Bronchial epithelial cell (primary cell): ENCODE measurements at places on chromosomes 7 and 10.

DNA sequence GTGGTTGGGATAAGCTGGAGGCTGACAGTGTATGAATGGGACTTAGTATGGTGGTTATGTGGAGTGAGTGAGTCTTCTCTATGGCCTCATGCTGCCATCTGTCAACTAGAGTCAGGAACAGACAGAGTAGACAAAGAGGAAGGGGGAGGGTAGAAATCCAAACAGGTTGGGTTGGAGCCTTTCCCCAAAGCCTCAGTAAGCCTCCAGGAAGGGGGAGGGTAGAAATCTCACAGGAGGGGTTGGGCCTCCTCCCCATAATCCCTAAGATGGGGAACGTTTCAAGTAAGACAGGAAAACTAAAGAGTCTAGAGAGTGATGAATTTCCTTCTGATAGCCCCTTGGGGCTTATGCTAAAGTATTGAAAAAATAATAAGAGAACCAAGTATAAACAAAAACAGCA, 2.0 kb upstream of the AKR1B15 start:
- DNase-seq = peak; percentile 55

DNA sequence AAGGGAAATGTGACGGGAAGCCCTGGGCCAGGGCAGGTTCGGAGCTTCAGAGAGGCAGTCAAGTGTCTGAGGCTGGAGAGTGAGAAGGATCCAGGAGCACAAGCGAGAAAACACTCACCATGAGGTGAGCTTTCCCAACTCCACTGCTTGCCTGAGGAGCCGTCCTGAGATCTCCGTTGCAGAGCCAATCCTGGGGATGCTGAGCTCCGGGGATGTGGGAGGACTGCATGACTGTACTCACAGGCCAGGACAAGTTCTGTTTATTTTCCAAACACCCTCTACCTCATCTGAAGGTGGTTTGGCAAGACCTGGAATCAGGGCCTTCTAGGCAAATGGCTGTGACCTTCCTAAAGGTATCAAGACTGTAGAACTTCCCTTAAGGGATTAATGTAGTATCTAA, 38.7 kb downstream of the GLI3 start:
- peak; percentile 99 for DNase-seq

GRCh38 chr7:149772241-149772955, 990 bp downstream of the ZNF467 start:
- DNase-seq = no peak

- peak; percentile 16 for DNase-seq
These were observed 91.2 kb downstream of the GTF2IRD1 start for GRCh38 chr7:74544706-74545469.

- no peak for DNase-seq
These were observed 193.7 kb downstream of the RELN start for GRCh38 chr7:103795787-103796186.

GRCh38 chr10:91284486-91285090, 64.1 kb downstream of the PCGF5 start:
- DNase-seq = no peak

DNA sequence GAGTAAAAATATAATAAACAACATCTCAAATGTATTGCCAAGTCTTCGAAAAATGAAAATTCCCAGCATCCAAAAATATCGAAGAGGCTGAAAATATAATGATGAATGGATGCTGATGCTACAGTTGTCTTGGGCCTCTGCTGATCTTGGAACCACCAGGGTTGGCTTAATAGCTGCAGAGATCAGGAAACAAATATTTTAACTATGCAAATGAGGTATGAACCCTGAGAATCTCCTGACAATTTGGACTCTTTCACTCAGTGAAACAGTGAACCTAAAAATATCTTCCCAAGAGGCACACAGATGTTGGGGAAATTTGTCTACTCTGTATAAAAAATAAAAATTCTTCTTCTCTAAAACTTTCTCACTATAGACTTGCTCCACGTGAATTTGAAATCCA, 97.7 kb upstream of the EGFR start:
- no peak for DNase-seq

DNA sequence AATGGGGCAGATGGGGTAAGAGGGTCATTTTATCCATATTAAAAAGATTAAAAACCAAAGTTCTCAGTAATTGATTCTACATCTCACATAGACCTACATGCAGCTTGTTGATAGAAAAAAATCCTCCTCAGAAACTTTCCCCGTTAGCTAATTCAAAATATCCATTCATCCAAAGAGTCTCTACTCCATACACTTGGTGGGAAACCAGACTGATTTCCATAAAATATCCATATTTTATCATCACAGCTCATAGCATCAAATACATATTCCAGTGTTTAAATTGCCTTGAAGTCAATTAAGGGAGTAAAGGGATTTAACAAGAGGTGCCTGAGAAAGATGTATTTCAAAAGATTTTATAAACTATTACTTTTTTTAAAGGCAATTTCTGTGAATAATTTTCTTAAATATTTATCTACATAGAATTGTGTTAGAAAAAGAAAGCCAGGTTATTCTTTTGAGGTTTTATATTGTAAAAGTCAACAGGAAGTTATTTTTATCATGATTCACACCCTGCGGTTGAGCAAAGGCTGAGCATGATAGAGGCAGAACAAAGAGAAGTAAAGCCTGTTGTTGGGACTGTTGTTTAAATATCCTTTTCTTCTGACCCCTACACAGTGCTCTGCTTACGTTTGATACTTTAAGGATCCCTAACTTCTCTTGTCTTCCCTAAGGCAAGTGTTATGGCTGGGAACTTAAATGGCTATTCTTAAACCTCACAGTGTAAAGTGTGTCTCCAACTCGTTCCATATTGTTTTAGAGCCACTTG, 266.7 kb downstream of the PRKG1 start:
- DNase-seq = peak; percentile 68

GRCh38 chr7:157496416-157497275, 159.8 kb downstream of the DNAJB6 start:
- no peak for DNase-seq
